Stimulated activated CD4-positive, alpha-beta T cell treated with anti-CD3 and anti-CD28 coated beads, Interleukin-1b, Interleukin-23, amount 100 ng/mL, for 48 hours (primary cell): ENCODE measurements at places on chromosomes 13 and 19.

DNA sequence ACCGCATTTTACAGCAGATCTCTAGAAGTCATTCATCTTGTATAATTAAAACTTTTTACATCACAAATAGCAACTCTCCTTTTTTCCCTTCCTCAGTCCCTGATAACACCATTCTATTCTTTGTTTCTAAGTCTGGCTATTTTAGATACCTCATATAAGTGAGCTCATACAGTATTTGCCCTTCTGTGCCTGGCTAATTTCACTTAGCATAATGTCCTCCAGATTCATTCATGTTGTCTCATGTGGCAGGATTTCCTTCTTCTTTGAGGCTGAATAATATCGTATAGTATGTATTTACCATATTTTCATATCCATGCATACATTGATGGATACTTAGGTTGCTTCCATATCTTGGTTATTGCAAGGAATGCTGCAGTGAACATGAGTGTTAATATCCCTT is 362.0 kb downstream of the RFC3 start:
- DNase-seq, result no peak

GRCh38 chr19:35408284-35409171 is 37.7 kb downstream of the GPR42 start:
- DNase-seq, result no peak

DNA sequence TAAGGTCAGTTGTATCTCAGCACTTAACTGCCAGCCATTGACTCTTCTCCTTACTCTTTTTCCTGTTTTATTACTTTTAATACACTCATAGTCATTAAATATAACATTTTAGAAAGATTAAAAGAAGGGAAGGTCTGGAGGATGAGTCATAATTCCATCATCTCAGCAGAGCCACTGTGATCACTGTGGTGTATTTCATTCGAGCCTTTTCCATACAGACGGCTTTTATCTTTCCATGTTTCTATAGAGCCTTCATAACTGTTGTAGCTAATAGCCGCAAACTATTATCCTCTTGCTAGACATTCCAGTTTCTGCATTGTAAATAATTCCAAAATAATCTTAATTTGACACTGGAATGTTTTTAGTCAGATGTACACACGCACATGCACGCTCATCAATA is 4.7 kb upstream of the FLT1 start:
- DNase-seq, result no peak

GRCh38 chr19:51595190-51596175 is 24.4 kb downstream of the ZNF175 start:
- no peak for DNase-seq
